Left cardiac atrium (tissue), 4 donors: ENCODE measurements at places on chromosomes 6 and 20. TPM values are rescaled to one million over a fixed set of nuclear protein-coding genes. Genes with fewer than 3 reads are reported as not detected.

The NINL gene
- 5.1 TPM for total RNA-seq

The ROS1 gene
- not detected for total RNA-seq

The FOXF2 gene
- 0.24 TPM for total RNA-seq

The LY6G6F gene
- not detected for total RNA-seq

The SLC17A1 gene
- not detected for total RNA-seq

The CARMIL1 gene
- total RNA-seq = 11.3 TPM

The ANGPT4 gene
- 0.27 TPM for total RNA-seq

The C6orf15 gene
- not detected for total RNA-seq

The MOG gene
- 3.5 TPM for total RNA-seq

The HS3ST5 gene
- total RNA-seq = not detected

The TINAG gene
- 0.39 TPM for total RNA-seq

The CLDN20 gene
- not detected for total RNA-seq
